ENCODE measurements at places on chromosomes 12 and 14.

DNA sequence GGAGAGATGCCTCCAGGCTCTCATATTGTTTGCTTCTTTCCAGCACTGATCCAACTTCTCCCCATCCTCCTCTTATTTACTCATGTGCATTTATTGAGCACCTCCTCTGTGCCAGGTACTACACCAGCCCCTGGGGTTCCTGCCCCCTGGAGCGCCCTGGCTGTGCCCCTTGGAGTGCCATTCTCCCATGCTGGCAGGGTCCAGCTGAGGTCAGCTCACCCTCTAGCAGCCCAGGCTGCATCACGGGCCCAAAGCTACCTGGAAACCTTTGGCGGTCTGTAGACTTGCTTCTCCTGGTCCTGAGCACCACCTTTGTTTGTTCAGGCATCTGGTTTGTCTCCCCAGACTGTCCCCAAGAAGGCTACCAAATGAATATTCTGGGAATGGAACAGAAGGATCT lies 67.0 kb downstream of the ADCK1 start:
- H3K27ac ChIP-seq: no peak overlapping the region
- DNase-seq: no peak
- peaks cover 5% of the 10 kb centered on the region for H3K4me1 ChIP-seq
- no peak overlapping the region for H3K4me3 ChIP-seq
- H3K36me3 ChIP-seq: no peaks in the 10 kb centered on the region
- H3K27me3 ChIP-seq: no peaks in the 10 kb centered on the region

DNA sequence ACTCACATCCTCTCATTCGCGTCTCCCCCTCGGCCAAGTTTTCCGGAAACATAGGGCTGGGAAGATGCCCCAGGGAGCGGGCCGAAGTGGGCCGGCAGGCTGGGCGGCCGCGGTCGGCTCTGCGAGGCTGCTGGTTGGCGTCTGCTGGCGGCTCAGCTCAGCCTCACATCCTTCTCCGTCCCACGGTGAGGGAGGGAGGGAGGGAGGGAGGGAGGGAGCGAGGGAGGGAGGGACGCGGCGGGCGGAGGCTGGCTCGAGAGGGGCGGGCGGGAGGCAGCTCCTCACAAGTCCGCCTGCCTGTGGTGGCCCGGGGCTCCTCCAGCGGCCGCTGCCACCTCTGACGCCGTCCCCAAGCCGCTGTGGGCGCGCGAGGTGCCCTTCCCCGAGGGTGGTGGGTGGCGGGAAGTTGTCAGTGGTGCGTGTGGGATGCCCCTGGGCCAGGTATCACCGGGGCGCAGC lies 93.8 kb downstream of the RFLNA start:
- peak overlapping the region; percentile 96 for H3K27ac ChIP-seq
- peaks cover 20% of the 10 kb centered on the region for H3K36me3 ChIP-seq
- H3K4me3 ChIP-seq: peak overlapping the region; percentile 79
- H3K4me1 ChIP-seq: peaks cover 73% of the 10 kb centered on the region

DNA sequence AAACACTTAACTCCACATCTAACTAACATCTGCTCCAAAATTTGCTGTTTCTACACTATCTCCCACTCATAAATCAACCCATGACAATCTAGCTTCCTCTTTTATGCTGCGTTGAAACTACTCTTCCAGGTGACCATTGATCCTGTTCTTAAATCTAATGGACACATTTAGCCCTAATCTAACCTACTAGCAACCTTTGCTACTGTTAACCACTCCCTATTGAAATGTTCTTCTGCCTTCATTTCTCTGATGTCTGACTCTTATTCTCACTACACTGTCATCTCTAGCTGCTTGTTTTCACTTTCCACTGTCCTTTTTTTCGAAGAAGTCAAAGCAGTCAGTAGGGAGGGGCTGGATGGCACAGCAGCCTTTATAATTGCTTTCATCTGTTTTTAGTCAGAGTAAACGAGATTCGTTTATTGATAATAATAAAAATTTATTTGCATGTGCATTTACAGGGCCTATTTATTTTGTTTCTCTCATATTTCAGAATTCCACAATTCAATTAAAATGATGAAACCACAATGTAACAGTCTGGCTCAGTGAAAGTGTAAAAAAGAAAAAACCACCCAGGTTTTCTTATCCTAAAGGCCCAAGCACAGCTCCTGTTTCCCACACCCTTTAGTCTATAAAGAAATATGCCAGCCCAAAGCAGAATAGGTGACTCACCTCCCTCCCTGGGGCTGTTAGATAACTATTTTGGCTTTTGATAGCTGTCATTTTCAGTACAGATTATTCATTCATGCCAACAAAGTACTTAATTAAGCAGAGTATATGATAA lies 44.9 kb downstream of the ATP2B1 start:
- no peaks in the 10 kb centered on the region for H3K27me3 ChIP-seq
- no peaks in the 10 kb centered on the region for H3K36me3 ChIP-seq
- H3K4me1 ChIP-seq: peaks cover 43% of the 10 kb centered on the region
- no peak for DNase-seq
- H3K4me3 ChIP-seq: no peak overlapping the region

DNA sequence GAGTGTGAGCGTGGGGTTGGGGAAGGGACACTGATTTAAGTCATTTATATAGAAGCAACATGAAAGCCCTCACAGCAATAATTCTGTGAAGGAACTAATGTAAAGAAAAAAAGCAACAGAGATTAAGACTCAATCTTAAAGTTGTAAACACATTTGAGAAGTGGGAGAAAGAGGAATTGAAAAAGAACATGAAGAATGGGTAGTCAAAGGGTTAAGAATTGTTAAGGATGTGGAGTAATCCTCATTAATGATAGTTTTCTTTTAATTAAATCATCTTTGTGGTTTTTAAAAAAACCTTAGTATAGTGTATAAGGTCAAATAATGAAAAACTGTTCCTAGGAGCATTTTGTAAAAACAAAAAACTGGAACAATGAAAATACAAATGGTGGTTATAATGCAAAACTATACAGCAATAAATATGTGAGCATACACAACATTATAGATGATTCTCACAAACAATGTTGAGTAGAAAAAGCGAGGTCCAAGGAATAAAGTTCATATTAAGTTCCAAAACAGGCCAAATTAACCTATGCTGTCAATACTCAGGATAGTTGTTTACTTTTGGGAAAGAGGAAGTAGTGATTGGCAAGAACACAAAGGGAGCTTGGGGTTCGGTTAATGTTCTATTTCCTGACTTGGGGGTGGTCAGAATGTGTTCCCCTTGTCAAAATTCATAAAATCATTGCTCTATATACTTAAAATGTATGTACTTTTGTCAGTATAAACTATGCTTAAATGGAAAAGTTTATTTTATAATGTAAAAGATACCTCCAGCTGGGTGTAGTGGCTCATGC lies 120.4 kb upstream of the ATF7IP start:
- H3K4me3 ChIP-seq: no peak overlapping the region
- H3K36me3 ChIP-seq: no peaks in the 10 kb centered on the region
- H3K27ac ChIP-seq: no peak overlapping the region
- no peaks in the 10 kb centered on the region for H3K27me3 ChIP-seq
- no peak for DNase-seq

Measured in psoas muscle (tissue), 8 donors.